MCF 10A (cell line): ENCODE measurements at places on chromosomes 4 and X. TPM values are rescaled to one million over a fixed set of nuclear protein-coding genes. Genes with fewer than 3 reads are reported as not detected.
A peak's percentile ranks its signal among the peaks of the same experiment; 100 is the strongest.

- H3K27ac ChIP-seq: no peak overlapping the region
- DNase-seq: no peak
- H3K36me3 ChIP-seq: peaks cover 7% of the 10 kb centered on the region
- H3K4me3 ChIP-seq: no peak overlapping the region
- peaks cover 21% of the 10 kb centered on the region for H3K27me3 ChIP-seq
- peaks cover 25% of the 10 kb centered on the region for H3K4me1 ChIP-seq
These were observed 92.7 kb upstream of the AFAP1 start for GRCh38 chr4:8032381-8032780.

DNA sequence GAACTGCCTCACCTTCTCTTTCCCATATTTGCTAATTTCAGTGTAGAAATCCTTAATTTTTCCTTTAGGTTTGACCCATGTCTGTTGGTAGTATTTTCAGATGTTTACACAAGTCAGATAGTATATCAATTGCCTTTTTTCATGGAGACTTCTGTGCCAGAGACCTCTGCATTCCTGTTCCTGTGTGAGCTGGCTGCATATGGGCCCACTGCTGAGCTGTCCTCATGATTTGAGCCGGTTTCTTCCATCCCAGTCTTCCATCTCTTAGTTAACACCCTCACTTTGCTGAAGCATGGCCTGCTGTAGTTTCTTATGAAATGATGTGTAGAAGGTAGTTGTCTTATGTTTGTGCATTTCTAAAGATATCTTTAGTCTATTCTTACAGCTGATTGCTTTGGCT, 40.0 kb downstream of the CDS1 start:
- H3K4me1 ChIP-seq: no peaks in the 10 kb centered on the region
- peaks cover 5% of the 10 kb centered on the region for H3K36me3 ChIP-seq
- H3K27me3 ChIP-seq: no peaks in the 10 kb centered on the region

GRCh38 chr4:185358514-185358913, 37.2 kb downstream of the LRP2BP start:
- peaks cover 7% of the 10 kb centered on the region for H3K36me3 ChIP-seq
- DNase-seq: no peak
- no peak overlapping the region for H3K27ac ChIP-seq

GRCh38 chr4:77152421-77152820, 4.6 kb upstream of the CCNG2 start:
- no peaks in the 10 kb centered on the region for H3K27me3 ChIP-seq
- no peak overlapping the region for H3K4me3 ChIP-seq
- no peaks in the 10 kb centered on the region for H3K36me3 ChIP-seq
- DNase-seq: no peak
- no peak overlapping the region for H3K27ac ChIP-seq

DNA sequence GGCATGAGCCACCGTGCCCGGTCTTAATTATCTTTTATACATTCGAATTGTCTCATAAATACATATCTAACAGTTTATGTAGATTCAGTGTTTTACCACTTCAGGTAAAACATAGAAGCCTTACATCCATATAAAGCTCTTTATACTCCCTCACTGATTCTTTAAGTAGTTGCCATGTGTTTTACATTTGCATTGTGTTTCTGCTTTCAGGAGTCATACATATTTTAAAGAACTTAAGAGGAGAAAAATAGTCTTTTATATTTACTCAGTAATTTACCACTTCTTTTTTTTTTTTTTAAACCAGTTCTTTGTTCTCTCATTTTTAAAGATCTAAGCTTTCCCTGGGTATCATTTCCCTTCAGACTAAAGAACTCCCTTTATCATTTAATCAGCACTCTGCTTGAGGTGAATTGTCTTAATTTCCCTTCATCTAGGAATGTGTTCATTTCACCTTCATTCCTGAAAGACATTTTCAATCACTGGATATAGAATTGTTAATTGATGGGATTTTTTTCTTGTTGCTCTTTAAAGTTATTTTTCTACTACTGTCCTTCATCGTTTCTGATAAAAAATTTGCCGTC, 324.3 kb upstream of the ZCCHC13 start:
- no peak for DNase-seq
- no peaks in the 10 kb centered on the region for H3K4me1 ChIP-seq
- H3K4me3 ChIP-seq: no peak overlapping the region
- no peak overlapping the region for H3K27ac ChIP-seq
- H3K27me3 ChIP-seq: no peaks in the 10 kb centered on the region

GRCh38 chrX:101081231-101081630, 2.6 kb downstream of the TMEM35A start:
- no peak overlapping the region for H3K27ac ChIP-seq
- no peak for DNase-seq
- H3K4me1 ChIP-seq: no peaks in the 10 kb centered on the region

- H3K27me3 ChIP-seq: no peaks in the 10 kb centered on the region
- no peak overlapping the region for H3K4me3 ChIP-seq
- no peak for DNase-seq
- H3K4me1 ChIP-seq: no peaks in the 10 kb centered on the region
- no peaks in the 10 kb centered on the region for H3K36me3 ChIP-seq
- H3K27ac ChIP-seq: no peak overlapping the region
These were observed 17.6 kb upstream of the GABRA4 start for GRCh38 chr4:47010912-47011446.

GRCh38 chr4:156576946-156577345, 394.7 kb downstream of the PDGFC start:
- no peak for DNase-seq
- peaks cover 32% of the 10 kb centered on the region for H3K4me1 ChIP-seq
- peak overlapping the region; percentile 18 for H3K27ac ChIP-seq
- H3K4me3 ChIP-seq: no peak overlapping the region

DNA sequence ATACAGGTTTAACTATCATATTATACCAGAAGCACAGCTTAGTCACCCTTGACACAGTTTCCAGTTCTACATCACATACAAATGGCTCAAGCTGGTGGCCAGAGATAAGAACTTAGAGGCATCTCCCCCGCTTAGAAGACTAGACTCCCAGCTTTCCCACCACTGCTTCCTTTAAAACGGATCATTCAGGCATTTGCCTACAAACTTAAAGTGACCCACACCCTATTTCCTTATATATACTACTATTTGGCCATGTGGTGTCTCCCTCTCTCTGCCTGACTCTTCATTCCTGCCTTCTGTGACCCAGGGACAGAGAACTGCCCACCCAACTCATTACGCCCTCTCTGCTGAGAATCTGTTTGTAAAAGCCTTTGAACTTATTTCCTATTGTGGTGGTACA, 781.2 kb upstream of the DIAPH2 start:
- H3K4me1 ChIP-seq: no peaks in the 10 kb centered on the region
- no peaks in the 10 kb centered on the region for H3K36me3 ChIP-seq
- H3K27me3 ChIP-seq: peaks cover 30% of the 10 kb centered on the region
- no peak overlapping the region for H3K4me3 ChIP-seq
- no peak overlapping the region for H3K27ac ChIP-seq

GRCh38 chrX:131802836-131803626, 220.1 kb upstream of the STK26 start:
- H3K4me1 ChIP-seq: peaks cover 7% of the 10 kb centered on the region
- peak; percentile 76 for DNase-seq
- H3K4me3 ChIP-seq: peak overlapping the region; percentile 70
- H3K27me3 ChIP-seq: no peaks in the 10 kb centered on the region
- no peak overlapping the region for H3K27ac ChIP-seq
- H3K36me3 ChIP-seq: no peaks in the 10 kb centered on the region

- no peak overlapping the region for H3K4me3 ChIP-seq
- peaks cover 74% of the 10 kb centered on the region for H3K36me3 ChIP-seq
- H3K27me3 ChIP-seq: no peaks in the 10 kb centered on the region
These were observed 9.6 kb downstream of the GTPBP6 start for GRCh38 chrX:308821-309520.

DNA sequence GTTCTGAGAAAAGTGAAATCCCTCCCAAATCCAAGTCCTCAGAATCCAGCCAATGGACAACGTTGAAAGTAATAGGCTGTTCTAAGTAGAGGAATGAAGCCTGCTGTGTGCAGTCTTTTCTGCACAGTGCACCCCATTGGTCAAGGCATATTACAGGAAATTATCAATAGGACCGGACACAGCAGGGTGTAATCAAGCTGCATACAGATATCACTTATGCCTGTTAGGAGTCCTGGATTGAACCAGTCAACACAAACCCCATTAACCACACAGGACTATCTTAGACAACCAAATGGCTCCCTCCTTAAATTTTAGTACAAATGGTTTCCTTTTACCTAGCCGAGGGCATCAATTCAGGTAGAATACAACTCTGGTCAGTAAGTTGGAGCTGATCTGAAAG, 34.2 kb upstream of the MAGEA8 start:
- no peak overlapping the region for H3K27ac ChIP-seq
- H3K36me3 ChIP-seq: no peaks in the 10 kb centered on the region
- DNase-seq: no peak

DNA sequence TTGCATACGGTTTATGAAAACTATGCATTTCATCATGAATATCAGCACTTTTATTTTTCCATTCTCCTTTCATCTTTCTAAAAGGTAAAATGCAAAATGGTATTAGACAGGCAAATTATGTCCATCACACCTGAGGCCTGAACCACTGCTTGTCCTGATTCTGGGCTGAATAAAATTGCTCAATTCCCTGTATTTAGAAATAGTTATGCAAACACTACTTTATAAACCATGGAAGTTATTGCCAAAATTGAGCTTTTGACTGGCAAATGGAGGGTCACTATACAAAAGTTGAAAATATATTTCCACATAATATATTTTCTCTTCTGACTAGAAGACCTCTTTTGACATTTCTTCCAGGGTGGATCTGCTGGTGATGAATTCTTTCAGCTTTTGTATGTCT, 21.1 kb downstream of the FAM47E start:
- H3K4me1 ChIP-seq: peaks cover 5% of the 10 kb centered on the region
- H3K27me3 ChIP-seq: no peaks in the 10 kb centered on the region
- no peak overlapping the region for H3K27ac ChIP-seq
- no peaks in the 10 kb centered on the region for H3K36me3 ChIP-seq

DNA sequence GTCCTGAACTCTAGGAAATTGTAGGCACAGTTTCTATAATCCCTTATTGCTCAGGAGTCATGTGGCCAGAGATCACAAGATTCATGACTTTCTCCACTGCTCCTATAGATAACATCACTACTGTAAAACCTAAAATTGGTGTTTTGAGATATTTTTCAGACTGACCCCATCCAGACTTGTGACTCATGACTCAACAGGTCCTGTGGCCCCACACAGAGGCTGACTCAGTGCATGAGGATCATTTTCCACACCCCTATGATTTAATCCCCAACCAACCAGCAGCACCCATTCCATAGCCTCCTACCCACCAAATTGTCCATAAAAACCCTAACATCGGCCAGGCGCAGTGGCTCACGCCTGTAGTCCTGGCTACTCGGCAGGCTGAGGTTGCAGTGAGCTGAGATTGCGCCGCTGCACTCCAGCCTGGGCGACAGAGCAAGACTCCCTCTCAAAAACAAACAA, 13.2 kb upstream of the XIAP start:
- no peak overlapping the region for H3K27ac ChIP-seq
- peak; percentile 49 for DNase-seq
- no peaks in the 10 kb centered on the region for H3K27me3 ChIP-seq
- no peaks in the 10 kb centered on the region for H3K36me3 ChIP-seq
- peaks cover 6% of the 10 kb centered on the region for H3K4me1 ChIP-seq

DNA sequence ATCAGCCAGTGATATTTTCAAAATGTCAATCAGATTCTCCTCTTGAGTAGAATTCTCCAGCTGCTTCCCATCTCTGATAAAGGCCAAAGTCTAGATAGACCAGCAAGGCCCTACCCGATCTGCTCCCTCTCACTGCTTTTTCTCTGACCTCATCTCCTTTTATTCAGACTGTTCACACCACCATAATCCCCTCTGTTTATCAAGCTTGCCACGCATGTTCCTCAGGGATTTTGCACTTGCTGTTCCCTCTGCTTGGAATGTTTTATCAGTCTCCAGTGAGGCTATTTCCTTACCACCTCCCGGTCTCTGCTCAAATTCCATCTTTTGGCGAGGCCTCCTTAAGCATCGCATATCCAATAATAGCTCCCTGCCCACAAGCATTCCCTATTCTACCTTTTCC, 20.1 kb downstream of the NOCT start:
- no peaks in the 10 kb centered on the region for H3K27me3 ChIP-seq
- DNase-seq: no peak
- H3K4me1 ChIP-seq: peaks cover 13% of the 10 kb centered on the region
- no peak overlapping the region for H3K4me3 ChIP-seq

GRCh38 chr4:144582105-144582850, 63.7 kb upstream of the HHIP start:
- H3K4me3 ChIP-seq: peak overlapping the region; percentile 1
- peak overlapping the region; percentile 76 for H3K27ac ChIP-seq
- no peaks in the 10 kb centered on the region for H3K36me3 ChIP-seq
- peaks cover 55% of the 10 kb centered on the region for H3K4me1 ChIP-seq

GRCh38 chr4:114694770-114695169, 96.2 kb downstream of the UGT8 start:
- H3K27me3 ChIP-seq: peaks cover 25% of the 10 kb centered on the region
- no peak overlapping the region for H3K4me3 ChIP-seq
- DNase-seq: peak; percentile 49
- no peaks in the 10 kb centered on the region for H3K4me1 ChIP-seq

- no peaks in the 10 kb centered on the region for H3K27me3 ChIP-seq
- no peaks in the 10 kb centered on the region for H3K36me3 ChIP-seq
- H3K27ac ChIP-seq: no peak overlapping the region
- DNase-seq: no peak
- H3K4me3 ChIP-seq: no peak overlapping the region
- H3K4me1 ChIP-seq: no peaks in the 10 kb centered on the region
These were observed 77.6 kb downstream of the ARHGAP6 start for GRCh38 chrX:11588097-11588496.

GRCh38 chr4:8538703-8539567, 41.3 kb upstream of the GPR78 start:
- peak; percentile 95 for DNase-seq
- H3K27me3 ChIP-seq: no peaks in the 10 kb centered on the region
- H3K36me3 ChIP-seq: peaks cover 6% of the 10 kb centered on the region
- H3K4me3 ChIP-seq: no peak overlapping the region

- H3K27me3 ChIP-seq: peaks cover 66% of the 10 kb centered on the region
- H3K36me3 ChIP-seq: no peaks in the 10 kb centered on the region
- no peaks in the 10 kb centered on the region for H3K4me1 ChIP-seq
- no peak overlapping the region for H3K27ac ChIP-seq
- H3K4me3 ChIP-seq: no peak overlapping the region
These were observed 32.7 kb downstream of the ACE2 start for GRCh38 chrX:15567886-15568616.

The CCDC120 gene
- 10.3 and 14.4 TPM in 2 replicates for total RNA-seq

The MND1 gene
- 4.8 and 9.7 TPM in 2 replicates for total RNA-seq

The TBX22 gene
- total RNA-seq: not detected in 2 replicates

The BLTP1 gene
- total RNA-seq: 28.0 and 33.1 TPM in 2 replicates

The NKRF gene
- 12.5 and 16.1 TPM in 2 replicates for total RNA-seq

The TCEAL6 gene
- not detected in 2 replicates for total RNA-seq

The HPSE gene
- 5.5 and 6.0 TPM in 2 replicates for total RNA-seq

The MAB21L2 gene
- total RNA-seq: not detected in 2 replicates

The MAGEB10 gene
- not detected in 2 replicates for total RNA-seq
